ENCODE measurements at places on chromosomes 11 and 22.

GRCh38 chr22:31055635-31056159, 25.4 kb upstream of the SMTN start:
- DNase-seq: peak; percentile 97

- DNase-seq: no peak
These were observed at the start of gene OR10A2 for GRCh38 chr11:6862961-6863360. Gene OR10A2 (plus strand): TSS chr11:6863057. CDS start chr11:6869755, 6,698 bp downstream.

- peak; percentile 23 for DNase-seq
These were observed 98.3 kb upstream of the CHRM4 start for GRCh38 chr11:46489656-46490560.

GRCh38 chr11:85749287-85749834, 61.6 kb downstream of the SYTL2 start:
- DNase-seq: no peak
